ENCODE measurements at places on chromosomes 13 and 19.

DNA sequence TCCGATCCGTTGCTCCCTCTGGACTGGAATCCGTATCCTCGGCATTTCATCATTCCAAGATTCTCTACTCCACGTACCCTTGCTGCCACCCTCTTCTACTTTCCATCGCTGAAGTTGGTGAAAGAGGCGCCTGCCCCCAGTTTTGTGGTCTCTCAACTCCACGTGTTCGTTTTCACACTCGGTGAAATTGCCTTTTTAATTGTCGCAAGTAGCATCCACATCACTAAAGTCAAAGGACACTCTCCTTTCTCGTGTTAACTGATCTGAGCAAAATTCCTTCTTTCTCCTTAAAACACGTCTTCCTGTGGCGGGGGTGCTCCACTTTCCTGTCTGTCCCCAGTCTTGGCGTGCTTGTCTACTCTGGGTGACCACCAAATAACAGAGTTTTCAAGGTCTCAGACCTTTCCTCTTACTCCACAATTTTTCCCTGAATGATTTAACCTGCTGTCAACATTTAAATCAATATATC is 1.1 kb upstream of the TMTC4 start:
- no peak for DNase-seq

DNA sequence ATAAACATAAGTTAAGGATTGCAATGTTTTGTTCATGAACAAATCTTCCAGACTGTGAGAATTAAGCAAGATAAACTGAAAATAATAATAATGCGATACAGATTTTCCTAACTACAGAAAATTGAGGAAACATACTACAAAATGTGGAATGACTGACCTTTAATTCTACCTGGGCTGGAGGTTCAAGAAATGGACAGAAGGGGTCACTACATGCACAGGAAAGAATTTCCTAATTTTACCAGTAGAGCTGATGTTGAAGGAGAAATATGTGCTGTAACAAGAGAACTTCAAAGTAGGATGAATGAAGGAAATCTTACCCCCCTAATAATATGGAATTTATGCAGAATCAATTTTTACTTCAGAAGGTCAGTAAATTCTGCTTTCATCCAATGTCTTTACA is 62.3 kb downstream of the ZNF627 start:
- no peak for DNase-seq

DNA sequence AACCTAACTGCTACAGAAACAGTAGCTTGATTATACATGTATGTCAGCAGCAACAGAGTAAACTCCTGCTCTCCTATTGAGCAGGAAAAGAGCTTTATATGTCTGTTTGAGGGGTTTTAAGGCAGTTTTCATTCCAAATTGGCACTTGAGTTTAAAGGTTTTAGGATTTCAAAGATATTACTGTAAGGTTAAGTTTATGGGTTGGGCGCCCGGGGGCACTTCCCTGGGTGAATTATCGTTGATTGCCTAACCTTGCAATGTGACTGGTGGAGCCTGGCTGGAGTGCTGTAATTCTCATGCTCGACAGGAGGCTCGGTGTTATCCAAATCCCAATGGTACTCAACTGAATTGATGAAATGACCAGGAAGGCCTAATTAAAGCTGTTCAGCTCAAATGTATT is 1586.1 kb downstream of the OLFM4 start:
- no peak for DNase-seq

- no peak for DNase-seq
Measured at GRCh38 chr13:81779876-81780275, 1439.0 kb upstream of the SPRY2 start.

DNA sequence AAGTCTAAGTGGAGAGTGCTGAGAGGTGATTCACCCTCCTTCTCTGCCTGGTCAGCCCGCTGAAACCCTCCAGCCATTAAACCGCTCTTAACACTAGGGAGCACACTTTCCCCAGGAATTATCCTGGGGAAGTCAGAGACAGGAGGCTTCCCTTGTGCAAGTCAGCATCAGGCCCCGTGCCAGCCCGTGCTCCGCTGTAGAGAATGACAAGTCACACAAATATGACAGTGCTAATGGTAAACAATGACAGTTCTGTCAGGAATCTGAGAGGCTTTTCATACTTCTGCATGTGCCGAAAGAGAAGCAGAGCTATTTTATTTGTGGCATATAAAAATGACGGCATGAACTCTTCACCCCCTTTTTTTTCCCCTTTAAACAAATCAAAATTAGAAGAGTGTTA is 816.9 kb upstream of the SLC10A2 start:
- peak; percentile 99 for DNase-seq

DNA sequence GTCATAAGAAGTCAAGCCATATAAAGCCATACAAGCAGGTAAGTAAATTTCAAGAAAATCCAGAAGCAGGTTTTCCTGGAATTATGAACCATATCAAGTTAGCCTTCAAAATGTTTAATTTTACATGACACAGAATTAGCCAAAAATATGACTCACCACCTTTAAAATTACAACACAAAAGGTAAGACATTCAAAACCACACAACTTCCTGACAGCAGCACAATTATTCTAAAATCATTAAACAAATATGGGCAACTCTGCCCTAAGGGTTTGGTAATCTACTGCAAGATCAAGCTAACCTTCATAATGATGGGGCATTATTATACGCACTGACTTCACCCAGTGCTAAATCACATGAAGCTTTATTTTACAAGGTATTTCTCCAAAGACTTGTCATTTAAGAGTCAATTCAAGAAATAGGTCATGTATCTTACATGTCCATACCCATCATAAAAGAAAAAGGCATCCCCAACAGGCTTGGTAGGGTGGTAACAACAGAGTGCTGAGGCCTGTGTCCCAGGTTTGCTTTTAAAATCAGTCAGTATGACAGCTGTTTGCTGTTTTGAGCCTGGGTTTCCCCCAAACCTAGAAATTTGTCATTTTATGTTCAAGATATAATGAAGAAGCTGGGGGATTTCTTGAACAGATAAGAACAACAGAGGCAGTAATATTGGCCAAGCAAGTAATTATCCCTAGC is 15.2 kb downstream of the RCBTB1 start:
- no peak for DNase-seq

DNA sequence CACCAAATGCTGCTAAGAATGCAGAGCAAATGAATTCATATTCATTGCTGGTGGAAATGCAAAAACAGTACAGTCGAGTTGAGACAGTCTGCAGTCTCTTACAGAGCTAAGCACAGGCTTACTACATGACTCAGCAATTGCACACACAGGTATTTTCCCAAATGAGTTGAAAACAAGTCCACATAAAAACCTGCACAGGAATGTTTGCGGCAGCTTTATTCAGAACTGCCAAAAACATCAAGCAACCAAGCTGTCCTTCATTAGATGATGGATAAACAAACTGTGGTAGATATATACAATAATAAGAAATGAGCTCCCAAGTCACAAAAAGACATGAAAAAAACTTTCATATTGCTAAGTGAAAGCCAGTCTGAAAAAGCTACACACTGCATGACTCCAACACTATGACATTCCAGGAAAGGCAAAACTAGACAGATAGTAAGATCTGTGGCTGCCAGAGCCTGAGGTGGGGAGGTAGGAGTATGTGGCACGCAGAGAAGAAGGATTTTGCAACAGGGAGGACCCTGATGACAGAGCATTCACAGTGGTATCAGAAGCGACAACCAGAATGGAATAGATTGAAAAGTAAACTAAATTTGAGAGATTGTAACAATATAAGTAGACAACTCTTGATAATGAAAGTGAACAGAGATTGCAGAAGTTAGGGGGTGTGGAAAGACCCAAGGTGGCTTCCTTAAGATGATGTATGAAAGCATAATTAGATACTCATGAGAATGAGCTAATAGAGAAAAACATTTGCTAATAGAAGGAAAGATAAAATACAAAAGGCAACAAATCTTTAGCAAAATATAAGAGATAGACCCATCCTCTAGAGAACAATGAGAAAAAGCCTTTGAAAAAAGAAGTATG is 52.7 kb downstream of the TSC22D1 start:
- DNase-seq, result no peak

- DNase-seq, result no peak
Measured at GRCh38 chr19:46579361-46579879, 21.7 kb upstream of the CALM3 start.

- DNase-seq, result no peak
Measured at GRCh38 chr13:75505327-75505726, 23.4 kb upstream of the TBC1D4 start.

- DNase-seq, result peak; percentile 70
Measured at GRCh38 chr13:95403349-95404140, 102.3 kb upstream of the ABCC4 start.

GRCh38 chr19:16385821-16386220 is 61.2 kb downstream of the KLF2 start:
- DNase-seq, result no peak

- no peak for DNase-seq
Measured at GRCh38 chr13:98443329-98443728, 133.6 kb downstream of the STK24 start.

DNA sequence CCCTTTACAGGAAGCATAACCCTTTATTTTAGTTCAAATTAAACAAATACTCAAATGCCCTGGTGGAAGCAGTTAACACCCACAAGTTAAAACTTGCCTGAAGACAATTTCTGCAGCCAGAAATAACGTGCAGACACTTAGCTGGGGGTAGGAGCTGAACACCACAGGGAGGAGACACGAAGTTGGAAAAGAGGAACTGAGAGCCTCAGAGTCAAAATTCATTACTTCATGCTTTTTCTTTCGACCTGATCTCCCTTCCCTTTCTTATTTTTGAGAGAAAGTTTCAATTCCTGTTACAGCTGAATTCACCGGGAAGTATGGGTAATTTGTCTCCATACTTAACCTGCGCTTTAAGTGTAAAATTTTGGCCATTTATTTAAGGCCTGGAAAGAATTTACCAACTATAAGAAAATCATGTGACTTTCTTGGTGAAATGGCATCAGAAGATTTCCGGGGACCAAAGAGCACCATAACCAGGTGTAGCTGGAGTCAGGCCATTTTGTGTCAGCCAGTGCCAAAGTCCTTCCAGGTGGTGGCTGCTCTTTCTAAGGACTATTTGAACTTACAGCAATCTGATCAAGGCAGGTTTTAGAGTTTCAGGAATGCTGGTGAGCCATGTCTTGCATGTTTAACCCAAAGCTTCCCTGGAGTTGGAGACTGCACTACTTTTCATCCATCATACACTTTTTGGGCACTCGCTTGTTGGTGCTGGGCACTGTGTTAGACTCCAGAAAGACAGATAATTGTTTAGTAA is 46.5 kb upstream of the RCBTB2 start:
- DNase-seq, result no peak

GRCh38 chr19:39438270-39438934 is 2.7 kb upstream of the RPS16 start:
- no peak for DNase-seq

DNA sequence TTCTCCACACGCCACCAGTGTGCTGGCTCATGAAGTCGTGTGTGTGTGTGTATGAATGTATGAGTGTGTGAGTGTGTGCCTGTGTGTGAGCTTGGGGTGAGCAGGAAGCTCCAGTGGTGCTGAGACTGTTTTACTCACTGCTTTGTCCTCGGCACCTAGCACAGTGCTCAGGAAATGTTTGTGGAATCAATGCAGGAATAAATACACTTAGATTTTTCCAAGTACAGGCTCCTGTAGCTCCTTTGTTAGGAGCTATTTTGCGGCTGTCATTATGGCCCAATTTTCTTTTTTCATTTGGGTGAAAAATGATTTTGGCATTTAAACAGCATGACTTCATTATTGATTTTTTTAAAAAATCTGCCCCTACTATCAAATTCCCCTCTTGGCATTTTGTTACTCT is 193.5 kb upstream of the KL start:
- no peak for DNase-seq

DNA sequence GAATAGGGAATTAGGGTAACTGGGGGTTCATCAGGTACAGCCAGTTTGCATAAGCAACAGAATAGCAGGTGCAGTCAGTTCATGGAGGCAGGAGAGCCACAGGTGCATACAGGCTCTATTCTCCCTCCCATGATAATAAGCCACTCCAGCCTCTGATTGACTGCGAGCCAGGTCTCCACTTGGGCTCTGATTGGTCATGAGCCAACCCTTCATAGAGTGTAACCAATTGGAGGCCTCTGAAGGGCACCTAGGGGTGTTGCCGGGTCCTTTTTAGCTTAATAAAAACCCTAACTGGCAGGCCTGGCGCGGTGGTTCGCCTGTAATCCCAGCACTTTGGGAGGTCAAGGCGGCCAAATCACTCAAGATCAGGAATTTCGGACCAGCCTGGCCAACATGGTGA is 8.7 kb upstream of the CKM start:
- peak; percentile 37 for DNase-seq

- DNase-seq, result no peak
Measured at GRCh38 chr13:40494946-40495620, 171.4 kb downstream of the FOXO1 start.

DNA sequence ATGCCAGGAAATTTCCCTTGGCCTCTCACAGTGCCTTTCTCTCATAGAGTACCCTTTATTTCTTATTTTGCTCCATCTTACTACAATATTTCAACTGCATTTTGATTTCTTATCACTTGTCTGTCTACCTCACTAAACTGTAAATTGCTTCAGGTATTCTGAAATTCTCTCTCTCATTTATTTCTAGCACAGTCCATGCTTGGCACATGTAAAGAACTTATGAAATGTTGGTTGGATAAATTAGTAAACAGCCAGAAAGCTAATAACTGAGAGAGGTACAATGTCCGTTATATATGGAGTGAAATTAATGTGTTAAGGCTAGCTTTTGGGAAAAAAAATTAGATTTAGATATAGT is 138.3 kb upstream of the RFC3 start:
- DNase-seq, result no peak

GRCh38 chr19:46603752-46604231 is 2.7 kb downstream of the CALM3 start:
- DNase-seq, result no peak

DNA sequence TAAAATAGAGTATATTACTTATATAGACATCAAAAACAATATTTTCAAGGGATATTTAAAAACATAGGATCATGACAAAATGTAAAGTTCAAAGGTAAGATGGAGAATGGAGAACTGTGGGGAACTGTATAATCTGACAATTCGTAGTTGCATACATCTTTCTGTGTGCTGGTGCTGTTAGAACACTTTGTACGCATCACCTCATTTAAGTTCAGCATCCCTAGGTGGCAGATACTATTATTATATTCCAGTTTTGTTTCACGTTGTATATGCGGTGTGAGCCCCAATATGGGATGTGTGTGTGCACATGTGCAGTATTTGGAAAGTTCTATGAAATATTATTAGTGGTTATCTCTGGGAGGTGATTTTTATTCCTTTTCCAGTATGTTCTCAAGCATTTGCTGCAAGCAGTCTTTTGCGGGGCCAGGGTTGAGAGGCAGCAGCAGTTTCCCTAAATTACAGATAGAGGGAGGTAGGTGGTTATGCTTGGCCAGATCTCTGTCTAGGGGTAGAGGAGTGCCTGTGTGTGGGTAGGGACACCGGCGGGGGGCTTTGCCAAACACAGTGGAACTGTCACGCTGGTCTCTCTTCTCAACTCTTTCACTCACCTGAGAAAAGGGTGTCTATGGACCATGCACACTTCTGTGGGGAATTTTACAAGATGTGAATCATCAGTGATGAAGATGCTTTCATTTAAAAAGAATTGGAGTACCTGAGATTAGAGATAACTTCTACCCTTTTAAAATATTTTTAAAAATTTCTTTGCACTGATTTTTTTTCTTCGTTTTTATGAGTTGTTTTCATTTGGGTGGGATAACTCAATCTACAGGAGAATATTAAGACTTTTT is 55.6 kb upstream of the ALOX5AP start:
- DNase-seq, result no peak

GRCh38 chr19:11699931-11700794 is 38.6 kb downstream of the ZNF823 start:
- DNase-seq, result no peak

Data from SHP77 treated with DMSO at 0.1 percent for 48 hours (cell line).